Activated T-helper 1 cell treated with anti-CD3 and anti-CD28 coated beads, Interleukin-2, amount 50 U/mL, for 16 hours (primary cell): ENCODE measurements at places on chromosomes 2 and 18.

DNA sequence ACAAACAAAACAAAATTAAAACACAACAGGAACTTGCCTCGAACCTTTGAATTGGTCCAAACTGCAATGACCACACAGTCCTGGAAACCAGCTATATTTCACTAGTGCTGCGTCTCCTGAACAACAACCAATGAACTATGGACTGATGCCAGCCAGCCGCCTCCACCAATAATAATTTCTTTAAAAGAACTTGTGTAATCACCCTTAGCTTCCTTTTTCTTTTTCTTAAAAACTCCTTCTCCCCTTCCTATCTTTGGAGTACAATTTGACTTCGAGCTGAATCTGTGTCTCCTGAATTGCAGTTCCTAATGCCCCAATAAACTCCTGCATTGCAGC is 1.6 kb upstream of the CXXC1 start:
- DNase-seq: no peak

GRCh38 chr2:217263756-217264155 is 403.9 kb upstream of the TNP1 start:
- no peak for DNase-seq

DNA sequence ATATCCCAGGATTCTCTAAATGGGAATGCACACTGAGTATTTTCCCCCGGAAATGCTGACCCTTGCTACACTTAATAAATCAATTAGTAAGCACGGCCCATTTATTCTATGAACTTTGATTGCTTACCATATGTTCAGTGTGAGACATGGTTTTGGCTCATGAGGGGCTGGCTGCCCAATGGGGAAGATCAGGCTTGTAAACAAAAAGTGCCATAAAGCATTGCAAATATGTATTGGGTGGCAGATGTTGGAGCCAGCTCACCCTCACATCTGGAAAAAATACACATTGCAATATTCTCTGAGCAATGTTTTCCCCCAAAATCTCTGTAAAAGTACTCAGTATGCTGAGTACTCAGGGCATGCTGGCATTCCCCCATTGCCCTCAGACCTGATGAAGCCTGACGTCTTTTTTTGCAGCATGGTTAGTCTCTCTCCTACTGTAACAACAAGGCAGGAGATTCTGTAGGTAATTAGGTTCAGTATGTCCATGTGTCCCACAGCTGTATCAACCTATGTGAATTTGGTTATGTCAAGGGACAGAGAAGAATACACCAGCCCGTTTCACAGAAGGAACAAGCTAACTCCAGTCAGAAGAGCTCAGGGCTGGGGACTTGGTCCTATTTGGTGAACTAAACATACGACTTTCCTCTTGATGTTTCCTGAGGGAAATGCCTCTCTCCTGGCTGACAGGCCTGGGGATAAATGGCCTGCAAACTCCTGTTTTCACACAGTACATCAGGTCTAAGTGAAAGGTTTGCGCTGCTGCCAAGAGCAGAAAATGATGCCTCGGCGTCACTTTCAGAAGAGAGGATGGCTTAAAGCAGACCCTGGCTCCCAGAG is 202.4 kb downstream of the INSIG2 start:
- no peak for DNase-seq

DNA sequence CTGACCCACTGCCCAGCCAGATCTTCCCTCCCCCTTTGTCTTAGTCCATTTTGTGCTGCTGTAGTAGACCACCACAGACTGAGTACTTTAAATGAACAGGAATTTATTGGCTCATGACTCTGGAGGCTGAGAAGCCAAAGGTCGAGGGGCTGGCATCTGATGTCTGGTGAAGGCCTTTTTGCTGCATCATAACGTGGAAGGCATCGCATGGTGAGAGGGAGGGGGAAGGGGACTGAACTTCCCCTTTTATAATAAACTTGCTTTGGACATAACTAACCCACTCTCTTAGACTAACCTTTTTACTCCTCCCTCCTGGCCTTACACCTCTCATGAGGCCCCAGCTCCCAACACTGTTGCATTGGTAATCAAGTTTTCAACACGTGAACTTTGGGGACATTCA is 83.8 kb downstream of the MAP4K4 start:
- DNase-seq: no peak

- DNase-seq: no peak
Measured at GRCh38 chr2:201697899-201698298, 545 bp downstream of the MPP4 start.
